ENCODE measurements at places on chromosomes 16 and 17.

DNA sequence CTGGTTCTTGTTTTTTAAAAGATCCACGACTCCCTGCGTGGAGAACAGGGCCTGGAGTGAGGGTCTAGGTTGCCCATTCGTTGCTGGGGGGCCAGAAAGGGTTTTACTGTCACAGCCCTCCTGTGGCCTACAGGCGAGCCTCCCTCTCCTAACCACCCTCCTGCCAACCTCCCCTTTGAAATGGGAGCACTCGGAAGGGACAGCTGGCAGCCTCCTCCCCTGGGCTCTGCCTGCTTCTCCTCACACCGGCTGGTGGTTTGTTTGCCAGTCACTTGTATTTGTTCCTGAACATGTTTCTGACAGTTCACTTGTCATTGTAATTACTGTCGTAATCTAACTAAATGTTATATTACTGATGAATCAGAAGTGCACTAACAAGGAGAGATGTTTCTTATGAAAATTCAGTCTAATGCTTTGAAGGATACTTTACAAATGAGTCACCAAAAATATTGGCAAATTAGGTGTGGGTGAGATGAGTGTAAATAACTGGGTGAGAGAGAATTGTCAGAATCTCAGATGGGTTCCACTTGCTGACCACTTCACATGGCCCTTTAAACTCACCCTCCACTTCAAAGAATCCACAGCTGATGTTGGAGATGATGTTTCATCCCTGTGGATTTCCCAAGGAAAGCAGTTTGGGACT is 2.7 kb upstream of the SPPL2C start:
- DNase-seq: no peak

GRCh38 chr16:66918803-66919568 is at the start of gene CDH16:
CDH16 (minus strand) TSS chr16:66918885; CDS start chr16:66918065, 820 bp downstream.
- no peak for DNase-seq

DNA sequence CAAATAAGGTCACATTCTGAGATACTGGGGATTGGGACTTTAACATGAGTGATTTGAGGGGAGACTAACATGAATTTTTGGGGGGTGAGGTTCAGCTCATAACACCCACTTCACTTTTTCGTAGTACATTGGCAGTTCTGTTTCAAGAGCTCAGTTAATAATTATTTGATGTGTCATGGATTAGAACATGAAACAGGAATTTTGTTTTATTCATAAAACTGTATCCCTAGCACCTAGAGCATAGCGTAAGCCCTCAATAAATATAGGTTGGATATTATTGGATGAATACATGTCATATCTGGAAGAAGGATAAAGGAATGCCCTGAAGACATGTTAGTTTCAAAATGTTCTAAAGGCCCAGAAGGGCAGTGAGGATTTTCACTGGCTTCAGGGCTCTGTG is 119.8 kb downstream of the PRKCA start:
- no peak for DNase-seq

GRCh38 chr17:63961355-63962212 is 11.1 kb downstream of the SCN4A start:
- peak; percentile 64 for DNase-seq

GRCh38 chr16:85648805-85649204 is 35.7 kb downstream of the GSE1 start:
- DNase-seq: no peak

- DNase-seq: peak; percentile 40
These were observed 30.0 kb downstream of the TBC1D16 start for GRCh38 chr17:80005360-80006338.

DNA sequence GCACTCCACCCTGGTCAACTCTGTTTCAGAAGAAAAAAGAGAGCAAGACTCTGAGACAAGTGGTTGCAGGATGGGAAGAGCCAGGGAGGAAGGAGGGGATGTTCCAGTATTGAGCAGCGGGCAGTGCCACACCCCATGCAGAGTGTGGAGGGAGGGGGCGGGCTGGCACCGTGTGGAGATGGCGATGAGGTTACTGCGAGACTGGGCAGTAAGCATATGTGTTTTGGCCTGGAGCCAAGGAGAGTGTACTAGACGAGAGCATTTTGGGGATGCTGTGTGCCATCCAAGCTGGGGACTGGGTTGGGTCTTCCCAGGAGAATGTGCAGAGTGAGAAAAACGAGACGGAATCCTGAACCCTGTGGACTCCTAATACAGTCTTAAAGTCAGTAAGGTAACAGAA is 3.4 kb downstream of the TBC1D24 start:
- no peak for DNase-seq

- DNase-seq: no peak
These were observed 30.8 kb downstream of the FANCA start for GRCh38 chr16:89785523-89786155.

GRCh38 chr17:9904277-9905077 is 594 bp downstream of the RCVRN start:
- no peak for DNase-seq

DNA sequence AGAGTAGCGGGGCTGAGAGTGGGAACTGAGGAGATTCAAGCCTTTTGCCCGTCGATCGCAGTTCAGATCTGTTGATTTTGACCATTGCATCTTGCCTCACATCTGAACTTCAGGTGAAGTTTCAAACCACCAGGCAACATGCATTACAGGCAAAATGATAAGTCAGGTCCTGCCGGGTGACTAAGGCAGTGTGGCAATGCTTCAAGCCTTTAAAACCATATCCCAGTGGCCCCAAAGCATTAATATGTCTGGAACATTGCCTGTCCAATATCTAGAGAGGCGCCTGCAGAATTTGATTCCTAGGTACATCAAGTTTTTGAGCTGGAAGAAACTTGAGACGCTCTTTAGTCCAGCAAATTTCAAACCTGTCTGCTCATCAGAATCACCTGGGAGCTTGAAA is 502.8 kb downstream of the MAF start:
- no peak for DNase-seq

DNA sequence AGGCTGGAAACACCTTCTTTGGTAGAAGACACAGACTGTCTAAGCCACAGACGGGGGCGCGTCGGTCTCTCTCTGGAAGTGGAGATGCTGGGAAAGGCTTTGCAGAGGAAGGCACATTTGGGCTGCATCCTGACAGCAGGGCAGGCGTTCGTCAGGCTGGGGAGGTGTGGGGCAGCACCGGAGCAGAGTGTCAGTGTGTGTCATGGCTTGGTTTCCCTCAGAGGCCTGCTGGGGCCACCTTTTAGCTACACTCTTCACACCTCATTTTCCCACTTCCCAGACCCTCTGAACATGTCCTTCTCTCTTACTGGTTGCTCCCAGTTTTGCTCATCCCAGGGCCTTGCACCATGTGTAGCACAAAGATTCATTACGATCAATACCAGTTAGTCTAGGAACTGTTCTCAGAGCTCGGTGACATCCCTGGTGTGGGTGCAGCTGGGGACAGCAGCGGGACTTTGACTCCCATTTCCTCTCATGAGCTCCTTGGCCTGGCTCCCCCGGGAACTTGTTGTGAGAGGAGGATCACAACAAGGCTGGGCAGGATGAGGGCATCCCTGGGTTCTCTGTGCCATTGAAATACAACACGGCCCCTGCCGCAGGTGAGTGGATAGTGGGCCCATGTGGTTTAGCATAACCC is 33.1 kb downstream of the SMARCE1 start:
- DNase-seq: no peak

DNA sequence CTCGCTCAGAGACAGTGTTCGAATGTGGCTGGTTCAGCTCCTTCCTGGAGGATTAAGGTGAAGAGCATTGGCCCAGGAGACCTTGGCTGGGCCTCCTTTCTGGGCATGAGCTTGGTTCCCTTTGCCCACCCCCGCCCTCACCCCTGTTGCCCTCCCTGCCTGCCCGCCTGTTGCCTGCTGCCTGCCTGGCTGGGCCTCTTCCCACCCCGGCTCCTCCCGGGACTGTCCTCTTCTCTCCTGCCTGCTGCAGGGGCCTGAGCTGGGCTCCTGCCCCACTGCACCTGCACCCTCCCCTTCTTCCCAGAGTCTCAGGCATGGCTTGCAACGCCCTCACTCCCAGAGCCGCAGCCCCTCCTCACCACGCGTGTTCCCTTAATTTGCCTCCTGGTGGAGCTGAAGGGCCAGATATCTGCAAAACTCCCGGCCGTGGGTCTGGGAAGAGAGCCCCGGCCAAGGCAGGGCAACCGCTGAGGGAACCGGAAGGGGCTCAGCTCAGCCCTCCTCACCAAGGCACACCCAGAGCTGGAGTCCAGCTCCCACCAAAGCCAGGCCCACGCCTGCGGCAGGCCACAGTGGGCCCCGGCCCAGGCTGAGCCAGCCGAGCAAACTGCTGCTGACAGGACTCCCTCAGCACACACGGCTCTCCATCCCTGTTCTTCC is 31.2 kb downstream of the MNT start:
- DNase-seq: no peak

- DNase-seq: no peak
These were observed 34.8 kb upstream of the CIBAR2 start for GRCh38 chr16:85146922-85147651.

DNA sequence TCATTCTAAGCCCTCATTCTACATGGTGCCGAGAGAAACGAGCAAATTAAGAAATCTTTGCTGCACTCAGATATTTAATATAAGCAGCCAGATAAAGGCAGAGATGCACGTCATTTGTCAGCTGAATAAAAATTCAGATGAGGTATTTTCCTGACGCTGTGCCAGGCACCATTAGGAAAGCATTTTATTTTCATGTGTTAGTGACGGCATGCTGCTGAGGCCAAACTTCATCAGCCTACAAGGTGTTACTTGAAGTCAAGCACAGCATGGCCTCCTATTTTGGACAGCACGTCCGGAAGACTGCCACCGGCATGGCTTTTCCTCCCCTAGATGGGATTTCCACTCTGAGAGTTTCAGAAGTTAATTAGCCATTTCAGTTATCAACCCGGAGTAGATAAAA is 70.3 kb downstream of the IRX3 start:
- no peak for DNase-seq

GRCh38 chr16:28504707-28505404 is 1.8 kb downstream of the IL27 start:
- DNase-seq: no peak

- DNase-seq: no peak
These were observed 7.0 kb downstream of the FBF1 start for GRCh38 chr17:75933808-75934207.

GRCh38 chr17:45631941-45632340 is 141.4 kb upstream of the PLEKHM1 start:
- DNase-seq: no peak

DNA sequence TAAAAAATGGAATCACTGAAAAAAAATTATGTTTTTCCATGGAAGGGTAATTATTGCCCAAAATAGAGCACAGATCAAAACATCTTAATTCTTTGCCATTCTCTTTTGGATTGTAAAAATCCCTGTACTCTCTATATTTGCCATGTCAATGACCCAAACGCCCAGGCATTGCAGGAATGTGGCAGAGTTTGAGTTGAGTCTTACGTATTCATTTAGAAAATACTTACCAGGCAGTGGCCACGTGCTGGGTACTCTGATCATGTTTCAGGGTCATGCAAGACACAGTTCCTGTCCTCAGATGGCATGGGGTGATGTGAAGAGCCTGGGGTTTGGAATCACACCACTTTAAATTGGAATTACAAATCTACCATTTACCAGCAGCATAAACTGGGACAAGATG is 267.7 kb downstream of the ABCC12 start:
- DNase-seq: no peak

DNA sequence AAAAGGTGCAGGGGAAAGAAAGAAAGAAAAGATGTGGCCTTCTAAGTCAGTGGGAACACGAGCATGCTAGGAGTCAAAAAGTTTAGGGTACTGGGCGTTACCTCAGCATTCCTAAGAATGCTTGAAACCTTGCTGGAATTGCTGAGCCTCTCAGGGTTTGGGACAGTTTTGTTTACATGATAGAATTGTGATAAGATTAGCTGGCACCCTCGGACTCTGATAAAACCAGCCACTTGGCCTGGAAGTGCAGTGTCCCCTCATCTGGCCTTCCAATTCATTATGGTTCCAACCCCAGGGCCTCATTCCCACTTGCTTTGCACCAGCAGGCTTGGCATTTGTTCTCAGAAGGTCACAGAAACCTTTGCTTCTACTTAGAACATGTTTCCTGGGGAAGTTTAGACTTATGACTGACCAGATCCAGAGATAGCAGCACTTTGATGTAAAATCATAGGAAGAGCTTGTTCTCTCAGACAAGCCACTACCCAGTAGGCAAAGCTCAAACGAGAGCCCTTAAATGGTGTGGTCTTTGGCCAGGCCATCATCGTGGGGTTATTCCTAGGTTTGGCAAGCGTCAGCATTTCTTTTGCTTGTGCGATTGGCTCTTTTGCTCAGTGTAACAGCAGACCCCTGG is 8.0 kb downstream of the SGF29 start:
- DNase-seq: no peak

DNA sequence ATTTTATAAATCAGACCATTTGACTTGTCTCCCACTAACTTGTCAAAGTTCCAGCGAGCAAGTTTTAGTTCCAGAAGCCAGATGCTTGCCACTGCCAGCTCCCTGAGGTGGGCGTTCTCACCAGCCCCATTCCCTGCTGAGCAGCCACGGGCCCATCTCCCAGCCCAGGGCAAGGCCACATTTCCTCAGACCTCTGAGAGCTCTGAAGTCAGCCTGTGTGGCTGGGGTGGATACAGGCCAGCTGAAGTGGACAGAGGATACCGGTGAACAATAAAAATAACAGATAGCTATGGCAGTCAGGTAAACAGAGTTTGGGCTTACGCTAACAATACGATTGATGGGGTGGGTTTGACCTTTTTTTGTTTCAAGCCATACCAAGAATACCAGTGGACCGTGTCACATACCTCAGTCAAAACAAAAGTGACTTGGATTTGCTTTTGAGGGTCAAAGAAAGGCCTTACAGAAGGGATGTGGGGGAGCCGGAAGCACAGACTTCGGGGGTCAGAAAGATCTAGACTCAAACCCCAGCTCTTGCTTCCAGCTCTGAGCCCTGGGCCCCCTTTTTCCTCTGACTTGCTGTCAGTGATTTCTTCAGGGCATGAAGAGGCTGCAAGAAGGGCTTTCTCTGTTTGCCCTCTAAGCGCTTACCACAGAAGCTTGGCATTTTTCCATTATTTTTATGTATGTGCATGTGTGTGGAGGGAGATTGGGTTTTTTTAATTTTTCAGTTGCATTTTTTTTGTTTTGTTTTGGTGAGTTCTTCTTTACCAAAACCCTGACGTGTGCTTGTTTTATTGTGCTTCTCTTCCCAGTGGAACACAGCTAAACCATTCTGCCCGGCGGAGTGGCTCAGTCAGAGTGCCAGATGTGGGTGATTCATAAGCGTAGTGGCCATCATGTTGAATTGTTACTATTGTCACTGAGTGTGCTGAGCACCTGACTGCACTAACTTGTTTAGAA is 109.9 kb downstream of the GNAO1 start:
- no peak for DNase-seq

GRCh38 chr16:20673071-20673806 is 24.2 kb downstream of the ACSM1 start:
- no peak for DNase-seq

- no peak for DNase-seq
These were observed 7.0 kb upstream of the ANKRD40CL start for GRCh38 chr17:50774225-50774803.

Measured in kidney capillary endothelial cell (primary cell).